ENCODE measurements at places on chromosomes 1 and 21.

- DNase-seq = no peak
Measured at GRCh38 chr1:168972225-168972624, 134.3 kb upstream of the ATP1B1 start.

- DNase-seq = no peak
Measured at GRCh38 chr1:24105368-24106160, 6.4 kb downstream of the MYOM3 start.

DNA sequence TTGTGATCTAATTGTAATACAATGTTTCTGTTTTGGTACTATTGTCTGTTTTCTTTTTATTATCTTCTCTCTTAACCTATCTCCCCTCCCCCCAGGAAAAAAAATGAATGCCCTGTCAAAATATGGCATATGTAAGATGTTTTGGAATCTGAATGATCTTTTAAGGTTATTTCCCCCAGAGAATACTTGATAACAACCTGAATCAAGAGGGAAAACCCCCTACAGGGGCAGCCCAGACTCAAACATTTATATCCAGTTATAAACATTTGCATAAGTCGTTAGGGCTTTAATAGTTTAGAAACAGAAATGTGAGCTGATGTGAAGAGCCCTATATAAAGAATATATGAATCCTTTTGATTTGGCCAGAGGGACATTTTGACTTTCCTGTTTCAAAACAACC, 169.5 kb downstream of the VAV3 start:
- DNase-seq = no peak

DNA sequence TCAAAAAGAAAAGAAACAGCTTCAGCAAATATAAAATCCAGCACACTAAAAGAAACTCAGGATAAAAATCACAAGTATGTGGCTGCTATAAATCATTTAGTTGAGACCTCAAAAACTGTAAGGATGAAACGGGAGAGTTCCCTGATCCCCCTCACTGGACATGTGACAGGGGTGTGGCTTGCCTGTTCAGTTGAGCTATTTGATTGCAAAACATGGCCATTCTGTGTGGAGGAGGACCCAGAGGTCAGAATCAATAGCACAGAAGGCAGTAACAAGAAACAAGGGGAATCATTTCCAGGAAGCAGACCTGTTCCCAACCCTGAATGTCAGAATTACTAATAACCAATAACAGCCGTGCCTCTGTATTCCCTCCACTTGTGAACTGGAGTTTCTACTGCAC, 27.9 kb downstream of the RBM11 start:
- DNase-seq = no peak

GRCh38 chr1:100538913-100539835, 1.2 kb downstream of the GPR88 start:
- no peak for DNase-seq

GRCh38 chr1:145777357-145778145, 46.3 kb downstream of the RNF115 start:
- no peak for DNase-seq

DNA sequence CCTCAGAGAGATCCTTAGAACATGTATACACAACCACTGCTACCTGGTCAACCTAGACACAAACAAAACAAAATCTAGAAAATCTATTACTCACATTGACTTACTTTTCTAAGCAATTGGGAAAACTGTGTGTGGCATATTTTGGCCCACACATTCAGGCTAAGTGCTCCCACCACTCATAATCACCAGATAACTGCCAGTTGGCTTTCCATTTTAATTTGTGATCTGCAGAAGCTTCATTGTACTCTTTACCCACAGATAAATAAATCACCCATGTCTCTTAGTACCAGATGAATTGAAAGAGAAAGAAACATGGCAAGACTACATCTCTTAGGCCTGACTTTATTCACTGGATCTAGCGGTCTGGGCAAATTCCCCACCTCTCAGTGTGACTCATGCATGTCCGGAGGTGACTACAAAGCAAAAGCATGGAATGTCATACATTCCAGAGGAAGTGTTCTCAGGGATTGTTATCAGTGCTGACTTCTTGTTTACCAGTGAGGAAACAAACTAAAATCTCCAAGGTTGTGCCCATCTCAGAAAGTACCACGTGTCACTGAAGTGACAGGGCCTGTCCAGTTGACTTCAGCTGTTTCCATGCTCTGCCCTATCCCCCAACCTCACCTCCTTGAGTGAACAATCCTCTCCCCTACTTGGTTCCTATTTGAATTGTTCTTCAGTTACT, 52.4 kb upstream of the BCL10 start:
- no peak for DNase-seq

DNA sequence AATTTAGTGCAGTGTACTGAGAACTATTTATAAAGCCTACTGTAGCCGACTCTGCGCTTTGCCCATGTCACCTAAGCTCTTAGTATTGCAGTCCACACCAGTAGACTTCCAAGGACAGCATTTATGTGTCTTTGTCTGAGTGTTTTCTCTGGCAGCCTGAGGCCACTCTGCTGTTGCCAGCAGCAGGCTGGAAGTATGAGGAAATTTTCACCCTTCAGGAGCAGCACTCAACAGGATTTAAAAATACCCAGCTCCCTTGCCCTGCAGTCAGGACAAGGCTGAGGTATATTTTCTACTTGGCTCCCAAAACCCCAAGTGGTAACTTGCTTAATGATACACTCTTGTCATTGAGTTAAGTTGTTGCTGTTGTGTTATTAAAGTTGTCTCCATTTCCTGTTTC, 230.1 kb downstream of the SRGAP2C start:
- DNase-seq = no peak

DNA sequence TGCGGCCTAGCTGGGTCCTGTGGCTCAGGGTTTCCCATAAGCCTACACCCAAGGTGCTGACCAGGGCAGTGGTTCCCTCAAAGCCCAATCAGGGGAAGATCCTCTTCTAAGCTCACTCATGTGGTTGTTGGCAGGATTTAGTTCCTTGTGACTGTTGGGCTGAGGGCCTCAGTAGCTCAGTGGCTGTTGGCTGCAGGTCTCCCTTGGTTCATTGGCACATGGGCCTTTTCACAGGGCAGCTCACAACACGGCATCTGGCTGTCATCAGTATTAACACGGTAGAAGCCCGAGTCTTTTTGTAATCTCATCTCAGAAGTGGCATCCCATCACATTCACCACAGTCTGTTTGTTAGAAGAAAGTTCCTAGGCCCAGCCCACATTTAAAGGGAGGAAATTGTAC, 188.2 kb upstream of the HMCN1 start:
- DNase-seq = no peak

GRCh38 chr1:94876362-94876761, 50.5 kb downstream of the CNN3 start:
- DNase-seq = no peak

DNA sequence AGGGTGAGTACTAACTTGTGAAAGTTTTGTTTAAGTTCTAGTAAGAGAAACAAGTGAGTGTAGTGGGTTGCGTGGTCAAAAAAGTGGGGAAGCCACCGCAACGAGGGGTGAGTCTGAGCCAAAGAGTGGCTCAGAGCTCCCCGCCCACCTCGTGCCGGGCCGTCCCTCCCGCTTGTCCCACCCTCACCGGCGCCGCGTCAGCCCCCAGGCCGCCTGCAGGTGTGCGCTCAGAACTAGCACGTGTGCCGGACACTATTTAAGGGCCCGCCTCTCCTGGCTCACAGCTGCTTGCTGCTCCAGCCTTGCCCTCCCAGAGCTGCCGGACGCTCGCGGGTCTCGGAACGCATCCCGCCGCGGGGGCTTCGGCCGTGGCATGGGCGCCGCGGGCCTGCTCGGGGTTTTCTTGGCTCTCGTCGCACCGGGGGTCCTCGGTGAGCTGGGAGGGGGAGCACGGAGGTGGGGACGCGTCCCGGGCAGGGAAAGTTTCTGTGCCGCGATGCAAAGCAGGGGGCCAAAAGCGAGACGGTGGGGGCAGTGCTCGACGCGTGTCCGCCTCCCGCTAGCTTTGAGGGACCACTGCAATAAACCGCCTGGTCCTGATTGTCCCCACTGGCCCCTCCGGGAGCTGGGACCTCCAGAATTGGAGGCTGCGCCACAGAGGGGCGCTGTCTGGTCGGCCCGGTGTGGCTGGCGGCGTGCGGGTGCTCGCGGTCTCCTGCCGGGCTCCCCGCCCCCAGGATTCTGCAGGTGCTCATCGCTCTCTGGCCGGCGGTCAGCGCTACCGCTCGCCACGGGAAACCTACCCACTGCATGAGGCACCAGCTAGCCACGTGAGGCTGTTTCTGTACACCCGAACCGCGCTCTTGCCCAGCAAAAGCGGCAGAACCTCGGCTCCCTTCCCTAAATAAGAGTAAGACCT, at the start of gene CR2:
TSS of gene CR2 (plus strand) at position 283 of the 919 bp plus-strand sequence. CDS start at position 374, 91 bp downstream.
- DNase-seq = no peak

- no peak for DNase-seq
Measured at GRCh38 chr1:42658877-42659337, 684 bp downstream of the PPIH start.

DNA sequence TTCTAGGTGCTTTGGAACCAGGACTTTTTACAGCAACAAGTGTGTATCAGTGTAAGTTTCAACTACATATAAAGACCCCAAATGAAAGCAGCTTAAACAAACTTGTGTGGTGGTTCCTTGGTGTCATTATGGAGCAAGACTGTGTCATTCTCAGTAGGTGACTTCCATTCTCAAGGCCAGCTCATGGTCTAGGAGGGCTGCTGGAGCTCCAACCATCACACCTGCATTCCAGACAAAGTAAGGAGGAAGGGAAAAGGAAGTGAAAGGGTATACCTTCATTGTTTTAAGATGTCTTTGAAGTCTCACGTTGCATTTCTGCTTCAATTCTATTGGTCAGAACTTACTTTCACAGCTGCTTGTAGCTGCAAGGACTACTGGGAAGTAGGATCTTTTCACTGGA, 188.6 kb downstream of the C1orf94 start:
- DNase-seq = no peak

- DNase-seq = no peak
Measured at GRCh38 chr21:29939924-29940275, at the start of gene GRIK1. Gene GRIK1 (minus strand): TSS chr21:29939996.

- no peak for DNase-seq
Measured at GRCh38 chr1:92482665-92483609, 3.8 kb downstream of the GFI1 start.

DNA sequence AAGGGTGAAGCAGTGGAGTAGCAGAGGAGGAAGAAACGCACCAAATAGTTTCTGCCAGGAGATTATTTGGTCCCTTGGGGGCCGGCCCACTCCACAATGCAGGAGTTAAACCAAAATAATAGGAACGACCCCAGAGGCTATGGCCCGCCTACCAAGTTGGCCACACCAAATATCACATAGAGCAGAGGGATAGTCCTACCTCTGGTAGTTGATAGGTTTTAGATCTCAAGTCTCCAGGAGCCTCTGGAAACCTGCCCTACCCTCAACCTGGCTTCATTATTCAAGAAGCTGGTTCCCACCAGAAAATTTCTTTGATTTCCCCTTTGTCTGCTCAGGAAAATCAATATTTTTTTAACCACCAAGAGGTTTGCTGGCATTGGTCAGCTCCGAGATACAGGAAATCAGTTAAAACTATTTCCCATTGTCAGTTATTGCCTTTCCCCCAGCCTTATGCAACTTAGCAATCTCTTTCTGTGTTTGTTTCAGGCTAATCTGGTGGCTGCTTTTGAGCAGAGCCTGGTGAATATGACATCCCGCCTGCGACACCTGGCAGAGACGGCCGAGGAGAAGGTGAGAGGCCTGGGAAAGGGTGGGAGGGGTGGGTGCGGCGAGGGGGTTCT, 35.5 kb upstream of the IPO9 start:
- DNase-seq = no peak

GRCh38 chr1:117838911-117839310, 90.5 kb downstream of the GDAP2 start:
- no peak for DNase-seq

DNA sequence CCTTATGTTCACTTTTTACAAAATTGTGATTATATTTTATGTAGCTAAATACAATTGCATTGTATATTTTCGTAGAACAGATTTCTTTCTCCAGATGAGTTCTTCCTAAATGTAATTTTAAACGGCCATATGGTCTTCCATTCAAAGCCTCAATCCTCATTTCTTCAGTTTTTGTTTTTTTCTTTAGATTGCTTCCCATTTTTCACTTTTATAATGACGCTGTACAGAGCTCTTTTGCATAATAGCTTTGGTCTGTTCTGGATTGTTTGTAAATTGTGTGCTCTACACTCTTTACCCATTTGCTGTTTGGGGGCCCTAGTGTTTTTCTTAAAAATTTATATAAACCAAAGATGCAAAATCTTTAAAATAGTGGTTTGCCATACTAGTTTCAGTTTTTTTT, 27.8 kb downstream of the AVPR1B start:
- no peak for DNase-seq

DNA sequence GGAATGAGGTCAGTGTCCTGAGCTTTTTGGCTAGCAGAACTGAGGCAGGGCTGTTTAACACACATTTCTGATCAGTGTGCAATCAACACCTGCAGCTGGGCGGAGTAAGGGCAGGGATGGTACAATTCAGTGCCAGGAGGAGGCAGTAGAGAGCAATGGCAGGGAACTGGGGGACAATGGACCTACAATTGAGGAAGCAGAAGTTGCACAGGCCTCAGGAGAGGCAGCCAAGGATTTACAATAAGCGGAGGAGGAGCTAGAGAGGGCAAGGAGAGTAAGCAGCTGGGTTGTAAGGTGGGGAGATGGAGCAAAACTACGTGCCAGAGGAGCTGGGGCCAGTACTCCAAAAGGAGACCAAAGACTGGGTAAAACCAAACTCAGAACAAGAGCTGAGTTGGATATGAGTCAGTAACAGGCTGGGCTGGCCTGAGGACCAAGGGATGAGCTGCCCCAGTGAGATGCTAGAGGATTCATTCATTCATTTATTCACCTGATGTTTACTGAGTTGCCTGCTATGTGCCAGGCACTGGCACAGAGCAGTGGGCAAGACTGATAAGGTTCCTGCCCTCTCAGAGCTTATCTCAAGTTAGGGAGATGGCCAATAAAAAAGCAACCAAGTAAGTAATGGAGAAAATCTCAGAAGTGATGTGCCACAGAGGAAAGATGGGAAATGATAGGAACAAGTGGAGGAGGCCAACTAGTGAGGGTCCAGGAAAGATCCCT, 10.4 kb upstream of the GALE start:
- DNase-seq = no peak

GRCh38 chr21:37916310-37917051, at the start of gene KCNJ6:
Gene KCNJ6 (minus strand): TSS chr21:37916457. CDS start chr21:37840682, 75,775 bp downstream.
- DNase-seq = no peak

- no peak for DNase-seq
Measured at GRCh38 chr1:111904478-111905218, 84.8 kb downstream of the KCND3 start.

DNA sequence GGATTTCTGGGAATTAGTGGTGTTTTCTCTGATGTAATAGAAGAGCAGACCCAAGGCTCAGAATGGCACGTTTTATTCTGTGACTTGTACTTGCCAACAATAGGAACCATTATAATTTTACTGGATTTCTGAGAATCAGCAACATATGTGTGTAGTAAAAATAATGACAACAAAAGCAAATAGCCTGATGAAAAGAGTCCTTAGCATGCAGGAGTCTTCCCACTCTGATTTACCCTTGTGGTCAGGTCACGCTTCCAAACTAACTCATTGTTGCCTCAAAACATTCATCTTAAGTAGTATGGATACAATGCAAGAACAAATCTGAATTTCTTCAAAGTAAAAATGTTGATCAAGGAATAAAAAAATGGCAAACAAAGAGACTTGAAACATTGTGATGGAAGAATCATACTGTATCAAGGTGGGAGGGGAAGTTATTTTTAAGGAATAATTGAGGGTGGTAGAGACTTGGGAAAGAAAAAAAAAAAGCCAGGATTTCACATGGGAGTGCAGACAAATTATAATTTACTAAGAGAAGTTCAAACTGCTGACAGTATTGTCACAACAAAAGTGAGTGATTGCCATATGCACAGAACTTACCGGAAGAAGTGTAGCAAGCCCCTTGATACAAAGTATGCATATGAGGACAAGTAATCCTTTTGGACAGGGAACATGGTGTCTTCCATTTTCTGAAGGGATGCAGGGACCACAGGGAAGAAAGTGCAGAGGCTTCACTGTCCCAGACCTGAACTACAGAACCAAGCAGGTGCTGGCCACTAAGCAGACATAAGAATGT, 31.2 kb upstream of the RGL1 start:
- DNase-seq = no peak

Measured in stimulated activated CD8-positive, alpha-beta memory T cell treated with anti-CD3 and anti-CD28 coated beads, Interleukin-4, amount 100 ng/mL, for 1 hour (primary cell).